ENCODE measurements at places on chromosomes 7 and 10.

GRCh38 chr7:135514856-135515255 lies 5.0 kb upstream of the CNOT4 start:
- DNase-seq = no peak

DNA sequence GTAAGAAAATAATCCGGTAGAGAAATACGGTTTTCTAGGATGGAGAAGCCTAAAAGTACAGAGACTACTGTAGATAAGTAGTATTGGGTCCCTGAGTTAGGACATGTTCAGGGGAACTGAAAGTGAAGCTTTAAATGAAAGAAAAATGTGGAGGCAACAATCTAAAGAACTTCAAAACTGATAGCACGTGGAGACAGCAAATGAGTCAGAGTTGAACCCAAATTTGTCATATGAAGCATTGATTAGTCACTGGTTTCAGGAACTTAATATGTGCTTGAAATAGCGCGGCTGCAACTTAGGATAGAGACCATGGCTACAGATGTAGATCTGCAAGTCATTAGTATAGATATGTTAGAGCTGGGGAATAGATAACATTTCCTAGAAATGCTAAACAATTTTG lies 1138.6 kb upstream of the SORCS1 start:
- DNase-seq = no peak

GRCh38 chr7:93799750-93800357 lies 90.7 kb downstream of the TFPI2 start:
- peak; percentile 20 for DNase-seq

DNA sequence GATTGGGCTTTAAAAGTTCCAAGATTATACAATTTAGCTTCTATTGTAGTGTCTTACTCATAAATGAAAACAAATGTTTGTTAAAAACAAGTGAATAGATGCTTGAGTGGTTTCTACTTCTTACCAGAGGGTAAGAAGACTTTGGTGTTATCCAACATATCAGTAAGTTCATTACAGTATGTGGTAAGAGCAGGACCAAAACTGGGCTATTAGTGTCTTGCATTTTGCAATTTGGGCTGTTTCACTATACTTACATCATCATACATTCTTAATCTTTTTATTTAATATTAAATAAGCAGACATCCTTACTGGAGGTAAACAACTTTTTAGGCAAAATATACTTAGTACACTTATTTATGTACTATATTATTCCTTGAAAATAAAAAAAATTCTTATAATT lies 248.4 kb upstream of the HGF start:
- DNase-seq = no peak

- no peak for DNase-seq
These were observed 124.2 kb upstream of the SEM1 start for GRCh38 chr7:96833676-96834453.

DNA sequence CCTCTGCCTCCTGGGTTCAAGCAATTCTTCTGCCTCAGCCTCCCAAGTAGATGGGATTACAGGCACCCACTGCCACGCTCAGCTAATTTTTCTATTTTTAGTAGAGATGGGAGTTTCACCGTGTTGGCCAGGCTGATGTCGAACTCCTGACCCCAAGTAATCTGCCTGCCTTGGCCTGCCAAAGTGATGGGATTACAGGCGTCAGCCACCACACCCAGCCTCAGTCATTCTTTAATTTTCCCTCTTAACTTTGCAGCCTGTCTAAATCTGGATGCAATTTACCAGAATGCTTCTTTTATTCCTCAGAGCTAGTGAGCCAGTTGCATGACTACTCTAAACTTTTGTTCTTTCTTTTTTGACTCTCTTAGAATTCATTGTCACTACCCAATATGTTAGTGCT lies 90.5 kb upstream of the CSTF2T start:
- no peak for DNase-seq

- no peak for DNase-seq
These were observed 17.4 kb downstream of the C7orf57 start for GRCh38 chr7:48052748-48053147.

DNA sequence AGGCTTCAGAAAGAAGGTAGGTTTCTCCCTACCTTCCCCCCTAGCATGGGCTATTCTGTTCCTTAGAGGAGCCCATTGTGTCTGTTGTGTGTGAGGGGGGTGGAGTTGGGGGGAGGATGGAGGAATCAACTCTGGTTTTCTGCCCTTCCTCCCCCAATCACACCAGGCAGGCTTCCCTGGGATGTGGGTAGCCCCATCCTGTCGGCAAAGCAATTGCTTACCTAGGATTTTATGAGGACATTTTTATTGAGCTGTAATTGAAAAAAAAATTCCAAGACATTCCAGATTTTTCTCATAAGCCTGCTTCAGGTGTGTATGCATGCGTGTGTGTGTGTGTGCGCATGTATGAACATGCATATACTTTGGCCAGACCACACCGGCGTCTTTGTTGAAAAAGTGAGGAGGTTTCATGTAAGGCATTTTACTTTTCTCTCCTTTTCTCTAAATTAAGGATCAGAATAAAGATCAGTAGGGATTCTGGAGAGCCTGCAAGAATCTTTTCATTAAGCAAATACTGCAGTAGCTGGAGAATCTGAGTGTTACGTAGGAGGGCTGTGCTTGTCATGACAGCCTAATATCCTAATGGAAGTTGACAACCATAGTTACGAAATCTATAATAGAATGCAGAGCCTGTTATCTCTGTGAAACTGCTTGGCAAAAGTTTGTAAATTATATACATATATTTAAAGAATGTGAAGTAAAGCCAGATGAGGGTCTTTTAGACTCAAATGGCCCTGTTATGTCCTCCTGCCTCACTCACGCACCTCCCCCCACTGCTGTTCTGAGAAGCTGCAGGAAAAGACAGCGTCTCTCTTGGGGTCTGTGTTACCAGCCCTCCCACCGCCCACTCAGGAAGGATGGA lies 27.3 kb upstream of the SAMD8 start:
- DNase-seq = no peak

DNA sequence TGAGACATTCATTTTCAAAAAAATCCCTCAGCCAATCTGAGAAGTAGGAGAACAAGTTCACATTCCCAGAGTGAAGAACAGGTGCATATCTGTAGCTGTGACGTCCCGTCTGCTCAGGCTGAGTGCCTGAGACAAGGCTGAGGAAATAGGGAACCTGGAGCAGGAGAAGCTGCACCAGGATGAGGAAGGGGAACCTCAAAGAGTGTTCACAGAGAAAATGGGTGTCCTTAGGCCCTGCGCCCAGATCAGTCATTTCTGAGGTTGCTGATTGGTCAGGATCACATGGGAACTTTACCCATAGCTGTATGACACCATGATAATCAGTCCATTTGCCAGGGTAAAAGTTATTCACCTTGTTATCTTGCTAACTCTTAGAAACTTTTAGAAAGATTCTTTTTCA lies 34.2 kb upstream of the TARP start:
- DNase-seq = no peak

DNA sequence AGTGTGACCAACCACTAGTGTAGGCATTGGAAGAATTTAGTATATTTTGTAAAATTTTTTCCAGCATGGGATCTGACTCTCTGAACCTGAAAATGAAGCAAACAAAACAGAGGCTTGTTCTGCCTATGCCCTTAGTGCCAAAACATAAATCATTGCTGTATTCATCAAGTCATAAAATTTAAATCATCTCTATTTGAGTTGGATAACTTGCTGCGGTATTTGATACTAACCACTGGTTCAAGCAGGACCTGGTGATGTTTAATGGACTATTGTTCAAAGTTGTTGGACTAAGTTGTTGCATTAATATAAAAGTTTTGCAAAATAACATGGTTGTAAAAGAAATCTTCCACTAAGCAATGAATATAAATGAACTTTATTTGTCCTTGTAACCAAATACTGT lies 19.8 kb upstream of the RPA3 start:
- DNase-seq = no peak

DNA sequence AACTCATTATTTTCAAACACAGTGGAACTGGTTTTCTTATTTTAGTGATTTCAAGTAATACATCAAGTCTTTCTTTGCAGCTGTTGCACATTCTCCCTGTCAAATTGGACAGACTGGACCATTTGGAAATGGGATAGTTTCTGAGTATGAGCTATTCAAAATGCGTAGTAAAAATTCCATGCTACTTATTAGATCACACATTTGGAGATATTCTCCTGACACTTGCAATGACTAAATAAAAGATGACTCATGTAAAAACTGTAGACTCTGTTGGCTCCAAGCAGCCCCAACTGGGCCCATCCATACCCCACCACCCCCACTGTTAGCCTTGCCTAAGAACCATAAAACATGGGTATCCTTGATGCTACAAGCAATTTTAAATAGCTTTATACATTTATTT lies 25.9 kb upstream of the BICC1 start:
- no peak for DNase-seq

- DNase-seq = peak; percentile 4
These were observed 734.7 kb downstream of the KCNMA1 start for GRCh38 chr10:76902949-76903348.

DNA sequence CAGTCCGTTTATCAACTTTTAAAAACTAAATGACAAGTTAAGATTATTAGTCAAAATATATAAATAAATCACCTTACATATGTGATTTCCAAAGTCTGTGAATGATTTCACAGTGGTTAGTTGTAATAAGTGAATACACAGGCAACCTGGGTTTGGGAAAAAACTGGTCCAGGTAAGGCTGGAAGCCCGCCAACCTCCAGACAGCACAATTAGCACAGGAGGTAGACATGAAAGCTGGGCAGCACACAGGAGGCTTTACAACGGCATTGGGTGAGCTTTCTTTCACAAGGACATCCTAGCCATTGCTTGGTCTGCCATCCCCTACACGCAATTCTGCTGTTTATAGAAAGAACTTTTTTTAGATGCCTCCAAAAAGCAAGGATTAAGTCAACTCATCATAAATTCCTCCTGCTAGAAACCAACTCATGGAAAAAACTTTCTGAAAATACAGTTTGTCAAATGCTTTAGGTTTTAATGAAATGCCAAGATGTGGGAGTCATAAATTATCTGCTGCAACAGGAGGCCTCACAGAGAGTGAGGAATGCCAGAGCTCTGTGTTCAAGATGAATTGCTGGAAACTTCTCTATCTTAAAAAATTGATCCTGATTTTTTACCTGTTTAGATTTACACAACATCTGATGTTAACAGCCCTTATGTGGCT lies 346.8 kb upstream of the NFE2L3 start:
- no peak for DNase-seq

DNA sequence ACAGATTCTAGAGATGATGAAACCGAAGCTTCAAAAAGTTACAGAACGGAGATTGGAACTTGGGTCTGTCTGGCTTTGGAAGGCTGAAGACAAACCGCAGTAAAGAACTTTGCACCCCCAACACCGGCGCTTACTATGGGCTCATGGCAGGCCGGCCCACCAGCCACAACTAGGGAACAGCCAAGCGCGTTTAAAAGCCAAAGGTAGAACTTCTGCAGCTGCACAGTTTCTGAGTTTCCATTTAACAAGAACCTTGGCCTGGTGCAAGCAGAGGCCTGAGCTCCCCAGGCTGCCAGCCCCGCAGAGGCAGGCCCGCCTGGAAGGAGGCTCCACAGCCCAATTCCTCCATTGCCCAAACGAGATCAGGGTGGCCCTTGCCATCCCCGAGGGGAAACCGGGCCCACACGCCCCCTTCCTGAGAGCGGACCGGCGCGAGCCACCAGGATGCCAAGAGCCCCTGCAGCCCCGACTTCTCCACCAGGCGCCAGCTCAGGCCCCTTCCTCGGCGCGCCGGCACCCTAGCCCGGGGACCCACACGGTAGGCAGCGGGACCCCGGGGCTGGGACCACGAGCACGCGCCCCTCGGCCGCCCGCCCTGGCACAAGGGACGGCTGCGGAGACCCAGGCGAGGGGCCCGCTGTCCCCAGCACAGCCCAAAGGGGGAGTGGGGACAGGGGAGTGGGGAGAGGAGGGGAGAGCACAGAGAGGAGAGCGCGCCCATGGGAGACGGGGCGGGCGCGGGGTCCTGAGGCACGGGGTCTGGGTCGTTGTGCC lies 566 bp downstream of the MAD1L1 start:
- DNase-seq = no peak

DNA sequence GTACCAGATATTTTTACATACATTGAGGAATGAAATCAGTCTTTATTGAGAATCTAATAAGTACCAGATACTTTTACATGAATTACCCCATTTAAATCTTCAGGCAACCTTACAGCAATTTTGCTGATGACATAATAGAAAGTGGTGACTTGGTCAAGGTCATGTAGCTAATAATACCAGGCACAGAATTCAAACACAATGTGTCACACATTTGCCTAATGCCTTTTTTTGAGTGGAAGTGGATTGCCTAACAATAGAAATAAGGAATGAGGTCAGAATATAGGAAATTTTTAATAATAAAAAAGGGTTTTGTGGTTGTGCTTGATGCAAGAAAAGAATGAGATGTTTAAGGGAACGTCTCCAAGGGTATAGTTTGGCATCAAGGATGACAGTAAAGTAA lies 466.6 kb upstream of the IGFBP3 start:
- DNase-seq = no peak

DNA sequence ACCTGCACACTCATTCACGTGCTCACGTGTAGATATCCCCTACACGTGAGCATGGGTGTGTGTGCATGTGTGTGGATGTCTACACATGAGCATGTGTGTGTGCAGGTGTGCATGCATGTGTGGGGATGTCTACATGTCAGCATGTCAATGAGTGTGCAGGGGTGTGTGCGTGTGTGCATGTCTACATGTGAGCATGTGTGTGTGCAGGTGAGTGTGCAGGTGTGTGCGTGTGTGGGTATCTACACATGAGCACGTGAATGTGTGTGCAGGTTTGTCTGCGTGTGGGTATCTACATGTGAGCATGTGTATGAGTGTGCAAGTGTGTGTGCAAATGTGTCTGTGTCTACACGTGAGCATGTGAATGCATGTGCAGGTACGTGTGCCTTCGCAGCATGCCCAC lies 274.8 kb downstream of the PTPRN2 start:
- no peak for DNase-seq

- no peak for DNase-seq
These were observed 53.8 kb downstream of the CAMK1D start for GRCh38 chr10:12403119-12403518.

GRCh38 chr10:57119684-57120083 lies 758.6 kb upstream of the ZWINT start:
- DNase-seq = no peak

DNA sequence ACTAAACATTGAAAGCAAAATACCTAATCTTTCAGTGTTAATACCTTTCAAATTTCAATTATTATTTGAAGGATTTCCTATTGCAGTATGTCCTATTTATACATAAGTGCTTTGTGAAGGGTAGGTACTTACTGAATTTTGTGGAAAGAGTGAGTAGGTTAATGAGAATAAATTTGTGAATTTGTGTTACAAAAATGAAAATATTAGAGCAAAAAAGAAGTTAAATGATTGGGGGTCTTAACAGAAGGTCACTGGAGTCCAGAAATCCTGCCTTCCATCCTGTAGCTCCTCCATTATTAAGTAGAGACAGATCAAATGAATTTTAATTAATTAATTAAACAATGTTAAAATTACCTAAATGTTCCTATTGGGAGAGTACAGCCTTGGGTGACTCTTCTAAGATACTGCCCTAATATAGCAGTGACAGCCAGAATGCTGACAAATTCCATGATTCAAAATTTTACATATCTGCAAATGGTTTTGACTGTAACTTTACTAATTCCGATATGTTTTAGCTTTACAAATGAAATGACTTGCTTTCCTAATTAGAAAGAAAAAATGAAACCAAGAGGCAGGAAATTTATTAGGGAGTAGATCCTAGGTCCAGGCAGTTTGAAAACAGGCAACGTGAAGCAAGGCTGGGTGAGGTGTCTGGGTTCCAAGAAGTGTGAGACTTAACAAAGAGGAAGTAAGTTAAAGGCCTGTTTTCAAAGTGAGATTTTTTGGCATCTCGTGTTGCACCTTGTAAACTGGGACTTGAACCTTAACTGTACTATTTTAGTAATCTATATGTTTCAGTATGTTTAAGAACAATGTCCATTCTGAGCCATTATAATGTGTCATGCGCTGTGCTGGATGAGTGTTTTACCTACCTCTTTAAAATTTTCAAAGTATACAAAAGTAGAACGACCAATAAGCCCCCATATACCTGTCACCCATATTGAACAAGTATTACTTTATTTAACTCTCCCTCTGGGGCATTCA lies 1.5 kb downstream of the PIK3CG start:
- DNase-seq = peak; percentile 59
